ENCODE measurements at places on chromosomes 7 and 10.

- no peak for DNase-seq
Observed at GRCh38 chr10:132419538-132420468, 22.8 kb downstream of the PWWP2B start.

GRCh38 chr7:37550872-37551271 is 102.2 kb upstream of the ELMO1 start:
- no peak for DNase-seq

- no peak for DNase-seq
Observed at GRCh38 chr10:63219749-63220148, 86.6 kb downstream of the NRBF2 start.

DNA sequence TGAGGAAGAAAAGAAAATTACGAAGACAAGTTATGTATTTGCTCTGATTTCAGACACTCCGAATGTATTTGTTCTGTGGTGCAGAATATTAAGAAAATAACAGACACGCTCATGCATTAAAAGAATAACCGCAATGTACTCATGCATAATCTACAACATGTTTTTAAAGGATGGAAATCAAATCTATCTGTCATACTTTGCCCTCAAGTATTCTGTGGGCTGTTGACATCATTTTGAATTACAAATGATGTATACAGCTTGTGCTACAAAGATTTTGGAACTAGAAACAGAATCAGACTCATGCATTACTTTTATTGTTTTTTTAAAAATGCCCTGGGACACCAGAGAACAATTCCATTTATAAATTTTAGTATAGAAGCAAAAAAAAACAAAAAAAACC is 69.9 kb downstream of the APBB1IP start:
- no peak for DNase-seq

DNA sequence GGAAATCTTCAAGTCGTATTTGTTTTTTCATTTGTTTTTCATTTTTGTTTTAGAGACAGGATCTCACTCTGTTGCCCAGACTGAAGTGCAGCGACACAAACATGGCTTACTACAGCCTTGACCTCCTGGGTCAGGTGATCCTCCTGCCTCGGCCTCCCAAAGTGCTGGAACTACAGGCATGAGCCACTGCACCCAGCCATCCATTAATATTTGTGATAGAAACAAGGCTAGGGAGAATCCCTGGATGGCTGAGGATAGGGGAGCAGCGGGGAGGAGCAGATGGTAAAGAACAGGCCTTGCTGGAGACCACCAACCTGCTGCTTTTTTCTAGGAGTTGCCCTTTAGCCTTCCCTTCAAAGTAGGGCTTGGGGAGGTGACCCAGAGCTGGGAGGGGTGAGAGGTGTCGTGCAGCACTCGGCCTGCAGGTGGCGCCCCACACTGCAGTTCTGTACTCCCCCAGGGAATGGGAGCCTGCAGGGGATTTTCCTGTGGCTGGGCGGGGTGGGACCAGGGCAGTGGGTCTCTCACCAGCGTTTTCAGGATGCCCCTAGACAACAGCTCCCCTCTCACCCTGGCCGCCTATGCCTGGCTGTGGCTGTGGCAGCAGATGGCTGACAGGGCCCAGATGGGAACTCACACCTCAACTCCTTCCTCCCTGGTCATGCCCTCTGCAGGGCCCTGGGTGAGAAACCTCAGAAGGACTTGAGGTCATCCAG is 12.6 kb upstream of the CDH23 start:
- peak; percentile 66 for DNase-seq

DNA sequence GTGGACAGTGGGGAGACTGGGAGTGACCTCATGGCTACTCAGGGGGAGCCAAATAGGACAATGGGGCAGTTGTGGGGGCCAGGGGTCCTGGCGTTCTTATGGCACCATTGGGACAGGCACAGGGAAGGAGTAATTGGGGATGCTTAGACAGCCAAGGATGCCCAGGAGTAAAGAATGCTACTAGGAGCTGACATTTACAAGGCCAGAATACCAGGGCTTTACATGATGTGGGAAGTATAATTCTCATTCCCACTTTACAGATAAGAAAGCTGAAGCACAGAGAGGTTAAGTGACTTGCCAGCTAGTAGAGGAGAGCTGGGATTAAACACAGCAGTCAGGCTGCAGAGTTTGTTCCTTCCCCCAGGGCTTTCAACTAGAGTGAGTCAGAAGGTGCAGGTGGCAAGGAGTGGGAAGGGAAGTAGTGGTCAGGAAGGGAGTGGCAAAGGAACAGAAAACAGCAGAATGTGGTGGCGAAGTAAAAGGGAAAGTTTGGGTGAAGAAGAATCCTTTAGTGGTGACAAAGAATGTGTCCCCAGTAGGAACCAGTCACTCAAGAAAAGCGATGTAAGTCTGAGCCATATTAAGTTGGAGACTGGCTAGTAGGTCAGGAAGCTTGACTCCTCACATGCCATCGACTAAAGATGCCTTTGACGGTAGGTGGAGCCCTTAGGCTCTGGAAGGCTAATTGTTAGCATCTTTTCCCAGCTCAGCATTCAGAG is 32.8 kb downstream of the CPVL start:
- no peak for DNase-seq

DNA sequence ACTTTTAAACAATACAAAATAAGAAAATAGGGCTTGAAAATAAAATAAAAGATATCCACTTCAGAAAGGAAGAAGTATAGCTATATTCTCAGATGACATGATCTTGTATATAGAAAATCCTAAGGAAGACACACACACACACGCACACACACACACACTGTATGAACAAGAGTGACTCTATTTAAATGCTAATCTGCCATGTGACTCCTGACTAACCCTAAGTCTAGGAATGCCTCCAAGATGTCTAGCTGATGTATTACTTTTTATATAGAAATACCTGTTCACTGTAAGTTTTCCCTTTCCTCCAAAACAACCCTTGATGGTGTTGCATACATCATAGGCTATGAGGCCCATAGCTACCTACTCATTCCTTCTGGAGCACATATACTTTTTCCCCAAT is 173.1 kb upstream of the LRRTM3 start:
- DNase-seq = no peak

Data from activated T-helper 9 cell treated with anti-CD3 and anti-CD28 coated beads, Interleukin-2, amount 50 U/mL, for 16 hours (primary cell).